ENCODE measurements at places on chromosomes 2 and 18.

DNA sequence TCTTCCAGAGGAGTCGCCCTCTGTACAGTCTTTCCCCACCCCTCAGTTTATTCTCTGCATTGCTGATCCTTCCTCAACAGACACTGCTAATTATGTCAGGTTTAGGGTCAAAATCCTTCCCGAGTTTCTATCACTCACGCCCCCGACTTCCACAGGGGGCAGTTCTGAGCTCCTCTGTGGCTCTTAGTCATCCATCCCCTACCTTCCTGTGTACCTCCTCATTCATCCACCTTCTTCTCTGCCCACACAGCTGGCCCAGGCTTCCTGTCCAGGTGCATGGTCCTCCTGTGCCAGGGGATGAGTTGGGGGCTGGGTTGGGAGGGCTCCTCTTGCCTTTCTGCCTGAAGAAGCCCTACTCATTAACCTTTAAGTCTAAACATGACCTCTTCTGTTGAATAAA, 202.9 kb downstream of the ARL4C start:
- no peaks in the 10 kb centered on the region for H3K36me3 ChIP-seq
- no peak for DNase-seq
- H3K4me3 ChIP-seq, result peak overlapping the region; percentile 63
- peaks cover 21% of the 10 kb centered on the region for H3K27me3 ChIP-seq
- peak overlapping the region; percentile 100 for H3K27ac ChIP-seq

GRCh38 chr2:43221763-43222474, 4.5 kb downstream of the ZFP36L2 start:
- peaks cover 79% of the 10 kb centered on the region for H3K27me3 ChIP-seq
- peak overlapping the region; percentile 91 for H3K4me3 ChIP-seq
- H3K36me3 ChIP-seq, result peaks cover 32% of the 10 kb centered on the region
- peak overlapping the region; percentile 98 for H3K27ac ChIP-seq
- peaks cover 51% of the 10 kb centered on the region for H3K4me1 ChIP-seq

- no peaks in the 10 kb centered on the region for H3K27me3 ChIP-seq
- H3K4me1 ChIP-seq, result no peaks in the 10 kb centered on the region
- no peak overlapping the region for H3K4me3 ChIP-seq
- no peak overlapping the region for H3K27ac ChIP-seq
Measured at GRCh38 chr2:217723981-217724380, 278.8 kb downstream of the TNS1 start.

GRCh38 chr2:121902171-121902591, 146.7 kb downstream of the TSN start:
- no peaks in the 10 kb centered on the region for H3K36me3 ChIP-seq
- H3K27me3 ChIP-seq, result peaks cover 2% of the 10 kb centered on the region
- no peak overlapping the region for H3K27ac ChIP-seq
